ENCODE measurements at places on chromosomes 6 and 20.

GRCh38 chr20:59771506-59772372, 161.7 kb downstream of the SYCP2 start:
- no peak for DNase-seq

DNA sequence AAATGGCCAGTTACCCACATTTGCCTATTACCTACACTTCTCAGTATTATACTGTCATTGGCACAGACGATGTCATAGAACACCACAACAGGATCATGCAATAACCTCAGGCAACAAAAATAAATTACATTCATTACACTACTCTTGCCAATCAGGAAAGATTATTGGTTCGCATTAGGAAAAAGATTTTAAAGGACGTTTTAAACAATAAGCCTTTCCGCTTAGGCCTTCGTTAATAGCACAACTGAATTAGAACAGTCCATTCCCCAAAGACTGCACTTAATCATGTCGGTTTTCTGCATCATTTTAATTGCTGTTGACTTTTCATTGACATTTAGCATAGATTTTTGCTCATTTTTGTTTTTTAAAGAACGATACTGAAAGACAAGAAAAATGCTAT, 912 bp upstream of the SENP6 start:
- peak; percentile 24 for DNase-seq

GRCh38 chr20:32527447-32528055, 57.6 kb downstream of the NOL4L start:
- no peak for DNase-seq

GRCh38 chr6:52588087-52588709, 11.3 kb upstream of the TRAM2 start:
- no peak for DNase-seq

GRCh38 chr6:107105511-107106116, 9.7 kb downstream of the BEND3 start:
- DNase-seq, result peak; percentile 48

- DNase-seq, result no peak
These were observed 612.3 kb upstream of the ZNF337 start for GRCh38 chr20:26308961-26309360.

- DNase-seq, result no peak
These were observed 707 bp downstream of the MAN1A1 start for GRCh38 chr6:119348748-119349360.

Measured in Kasumi-1 (cell line).